ENCODE measurements at places on chromosomes 11 and 22.

- DNase-seq: no peak
These were observed 454.3 kb downstream of the OPCML start for GRCh38 chr11:133078012-133078411.

DNA sequence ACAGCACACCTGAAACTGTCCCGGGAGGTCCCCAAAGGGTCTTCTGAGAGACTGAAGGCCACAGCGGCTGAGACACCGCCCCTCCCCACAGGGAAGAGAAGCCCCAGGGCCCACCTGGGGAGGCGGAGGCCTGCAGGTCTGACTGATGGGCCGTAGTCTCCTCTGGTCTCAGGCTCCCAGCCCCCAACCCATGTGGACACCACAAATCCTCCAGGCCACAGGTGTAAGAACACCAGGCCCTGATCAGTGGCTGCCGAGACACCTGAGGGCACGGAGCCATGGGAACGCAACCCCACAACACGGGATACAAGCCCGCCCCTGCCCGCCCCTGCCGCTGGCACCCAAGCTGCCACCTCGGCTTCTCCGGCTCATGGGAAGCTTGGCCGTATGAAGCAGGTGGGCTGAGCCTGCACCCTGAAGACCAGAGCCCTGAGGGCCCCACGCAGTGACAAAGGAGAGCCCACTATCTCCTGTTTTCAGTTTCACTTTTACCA lies 46.3 kb downstream of the BRD1 start:
- no peak for DNase-seq

GRCh38 chr11:36361901-36362391 lies 65.9 kb downstream of the PRR5L start:
- DNase-seq: peak; percentile 38

GRCh38 chr22:29570912-29571549 lies 9.9 kb downstream of the NIPSNAP1 start:
- no peak for DNase-seq

- DNase-seq: peak; percentile 20
These were observed 103.0 kb downstream of the DBX1 start for GRCh38 chr11:20056950-20057943.

- no peak for DNase-seq
These were observed 19.6 kb downstream of the TUB start for GRCh38 chr11:8100605-8101004.

Measured in lung (tissue), 17 donors.